ENCODE measurements at places on chromosomes 7 and 10.
A peak's percentile ranks its signal among the peaks of the same experiment; 100 is the strongest.

DNA sequence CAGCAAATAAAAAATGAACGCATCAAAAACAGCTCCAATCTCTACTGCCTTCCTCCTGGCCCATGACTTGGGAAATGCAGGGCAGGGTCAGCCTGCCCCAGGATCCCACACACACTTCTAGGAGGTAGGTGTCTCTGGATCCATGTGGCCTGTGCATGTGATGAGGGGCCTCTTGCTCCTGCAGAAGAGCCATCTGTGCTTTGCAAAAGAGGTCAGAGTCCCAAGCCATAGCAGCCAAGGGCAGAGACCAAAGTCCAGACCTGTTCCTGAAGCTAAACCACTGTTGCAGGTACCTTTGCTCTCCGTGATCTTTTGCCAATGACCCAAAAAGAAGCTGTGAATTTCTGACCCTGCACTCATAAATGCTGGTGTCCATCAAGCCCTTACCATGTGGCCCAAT, 57.1 kb downstream of the KCNMA1 start:
- DNase-seq: no peak

GRCh38 chr7:36521133-36521532, 131.5 kb downstream of the ANLN start:
- no peak for DNase-seq

DNA sequence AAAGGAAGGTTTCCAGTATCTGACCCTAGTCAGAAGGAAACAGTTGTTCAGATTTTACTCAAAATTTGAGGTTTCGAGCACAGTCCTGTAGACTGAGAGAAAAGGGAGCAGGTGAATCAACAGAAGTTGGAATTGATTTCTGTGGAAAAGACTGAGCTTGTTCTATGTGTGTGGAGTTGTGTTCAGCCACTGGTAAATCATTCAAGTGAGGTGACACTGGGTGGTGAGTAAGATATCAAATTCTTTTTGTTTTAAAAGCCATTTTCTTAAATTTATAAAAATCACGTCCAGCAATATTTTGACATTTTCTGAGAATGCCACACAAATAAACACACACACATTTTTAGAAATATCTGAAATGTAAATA, 165.1 kb downstream of the HGF start:
- no peak for DNase-seq

- no peak for DNase-seq
Observed at GRCh38 chr7:5850944-5851343, 29.7 kb upstream of the OCM start.

- DNase-seq: peak; percentile 73
Observed at GRCh38 chr7:129401967-129402860, 32.0 kb upstream of the STRIP2 start.

DNA sequence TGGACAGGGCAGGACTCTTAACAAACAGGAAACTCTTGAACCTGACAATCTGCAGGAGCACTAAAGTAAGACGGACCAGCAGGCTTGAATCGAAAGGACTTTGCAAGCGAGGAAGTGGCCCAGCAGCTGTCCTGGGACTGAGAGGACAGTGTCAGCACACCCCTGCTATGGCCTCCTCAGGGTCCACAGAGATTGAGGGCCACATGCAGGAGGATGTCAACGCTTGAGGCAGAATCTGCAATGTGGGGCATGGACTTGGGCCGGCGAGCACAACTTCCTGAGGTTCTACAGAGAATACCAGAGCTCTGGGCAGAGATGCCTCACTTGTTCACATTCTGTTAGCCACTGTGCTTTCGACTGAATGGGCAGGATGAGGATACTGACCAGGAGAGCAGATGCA, 84.4 kb upstream of the EFCAB10 start:
- DNase-seq: no peak

GRCh38 chr10:45091968-45092367, 91.2 kb downstream of the ZNF22 start:
- DNase-seq: no peak

DNA sequence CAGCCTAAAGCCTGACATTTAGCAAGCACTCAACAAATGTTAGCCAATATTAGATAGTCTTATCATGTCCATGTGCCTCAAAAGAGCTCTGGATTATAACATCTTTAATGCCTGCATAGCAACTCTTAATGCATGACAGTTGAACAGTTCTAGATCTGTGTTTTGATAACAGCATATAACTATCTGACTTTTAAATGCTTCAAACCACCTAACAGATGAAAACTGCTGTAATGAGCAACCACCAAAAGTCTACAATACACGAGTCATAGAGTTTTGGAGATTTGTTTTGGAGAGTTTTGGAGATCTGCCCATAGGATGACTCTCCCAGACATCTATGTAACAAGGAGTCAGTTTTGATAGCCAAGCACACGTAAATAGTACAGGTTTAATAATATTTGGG, 227.3 kb downstream of the TWIST1 start:
- DNase-seq: no peak

- no peak for DNase-seq
Observed at GRCh38 chr7:77498659-77499379, 38.3 kb upstream of the PTPN12 start.

GRCh38 chr7:20095436-20095835, 121.7 kb downstream of the MACC1 start:
- DNase-seq: no peak

DNA sequence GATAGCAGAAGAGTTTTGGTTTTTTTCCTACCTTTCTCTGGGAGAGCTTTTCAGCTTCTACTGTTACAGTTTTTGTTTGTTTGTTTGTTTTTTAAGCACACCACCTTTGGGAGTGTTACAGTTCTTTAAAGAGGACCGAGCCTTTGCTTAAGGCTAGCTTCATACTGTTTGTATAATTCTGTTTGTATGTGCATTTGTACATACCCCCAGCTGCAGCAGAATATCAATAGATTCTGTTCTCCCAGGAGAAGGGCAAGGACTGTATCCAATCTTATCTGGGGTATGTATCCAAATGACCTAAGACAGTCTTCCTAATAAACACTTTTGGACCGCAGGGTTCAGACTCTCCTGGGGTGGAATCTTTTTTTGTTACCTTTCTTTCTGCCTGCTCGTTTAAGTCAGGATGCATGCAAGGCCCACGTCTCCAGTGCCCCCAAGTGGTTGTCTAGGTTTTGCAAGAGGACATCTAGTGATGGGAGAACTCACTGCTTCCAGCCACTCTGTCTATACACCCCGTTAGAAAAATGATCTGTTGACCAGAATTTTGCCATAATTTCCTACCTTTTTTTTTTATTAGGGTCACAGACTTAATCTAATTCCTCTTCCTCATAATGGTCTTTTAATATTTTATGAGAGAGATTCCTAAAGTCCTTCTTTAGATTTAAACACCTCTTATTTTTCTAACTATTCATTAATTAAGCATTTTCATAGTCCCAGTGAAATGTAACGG, 23.9 kb downstream of the NRF1 start:
- DNase-seq: peak; percentile 91

DNA sequence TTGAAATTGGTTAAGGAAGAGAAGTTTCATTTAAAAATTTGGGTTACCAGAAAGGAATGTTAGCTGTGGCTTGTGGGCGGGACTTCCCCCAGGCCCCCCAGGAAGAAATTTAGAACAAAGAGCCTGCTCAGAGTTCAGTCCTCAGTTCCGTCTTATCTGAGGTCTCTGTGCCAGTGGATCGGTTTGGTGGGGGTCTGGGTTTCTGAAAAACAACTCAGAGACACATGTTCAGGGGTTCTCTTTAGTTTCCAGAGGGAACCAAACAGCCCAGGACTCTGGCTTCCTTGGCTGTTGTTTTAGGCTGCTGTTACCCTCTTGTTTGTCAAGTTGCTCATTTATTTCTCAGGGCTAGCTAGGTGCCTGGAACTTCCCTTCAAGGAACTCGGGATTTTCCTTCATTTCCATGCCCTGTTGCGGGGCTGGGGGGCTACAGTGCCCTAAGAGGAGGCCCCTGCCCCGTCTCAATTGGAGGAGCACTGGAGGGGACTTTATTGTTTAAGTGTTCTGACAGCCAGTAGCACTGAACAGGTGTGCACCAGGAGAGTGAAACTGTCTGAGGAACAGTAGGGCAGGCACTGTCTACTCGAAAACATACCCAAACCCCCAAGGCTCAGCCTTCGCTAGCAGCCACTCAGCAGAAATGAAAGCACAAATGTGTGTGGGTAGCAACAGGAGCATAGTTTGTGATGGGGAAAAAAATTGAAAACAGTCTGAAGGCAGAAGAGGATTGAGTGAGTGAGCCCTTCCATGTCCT, 59.9 kb downstream of the ALOX5 start:
- DNase-seq: no peak

DNA sequence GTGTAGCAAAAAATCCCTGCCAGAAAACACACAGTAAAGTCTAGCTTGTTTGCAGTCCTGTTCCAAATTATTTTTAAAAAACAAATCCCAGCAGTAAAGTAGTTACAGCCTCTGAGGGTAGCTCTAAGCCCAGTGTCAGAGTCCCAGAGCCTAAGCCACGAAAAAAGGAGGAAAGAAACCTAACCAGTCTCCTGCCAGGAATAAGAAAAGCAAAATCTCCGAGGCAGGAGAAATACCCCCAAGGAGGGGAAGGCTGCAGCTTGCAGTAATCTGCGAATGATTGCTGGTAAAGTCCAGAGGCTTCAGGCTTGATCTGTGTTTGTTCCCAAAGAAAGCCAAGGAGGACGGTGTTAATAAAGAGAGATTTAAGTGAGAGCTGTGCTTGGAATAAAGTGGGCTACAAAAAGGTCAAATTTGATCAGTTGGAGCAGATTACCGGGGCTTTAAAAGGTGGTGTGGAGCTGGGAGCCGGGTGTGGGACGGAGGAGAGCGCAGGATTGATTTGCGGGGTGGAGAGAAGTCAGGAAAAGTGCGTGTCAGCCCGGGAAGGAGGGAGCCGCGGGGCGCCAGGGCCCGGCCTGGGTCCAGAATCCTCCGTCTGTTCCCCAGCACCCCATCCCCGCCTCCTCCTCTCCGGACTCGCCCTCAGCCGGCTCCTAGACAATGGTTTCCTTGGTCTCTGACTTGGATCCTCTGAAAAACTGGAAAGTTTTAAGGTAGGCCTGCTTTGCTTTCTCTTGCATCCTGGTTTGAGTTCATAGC, 219.4 kb upstream of the CELF2 start:
- DNase-seq: no peak

- peak; percentile 40 for DNase-seq
Observed at GRCh38 chr7:106588422-106589197, 72.3 kb downstream of the CCDC71L start.

- DNase-seq: peak; percentile 73
Observed at GRCh38 chr7:89027781-89028180, 232.2 kb upstream of the TEX47 start.

DNA sequence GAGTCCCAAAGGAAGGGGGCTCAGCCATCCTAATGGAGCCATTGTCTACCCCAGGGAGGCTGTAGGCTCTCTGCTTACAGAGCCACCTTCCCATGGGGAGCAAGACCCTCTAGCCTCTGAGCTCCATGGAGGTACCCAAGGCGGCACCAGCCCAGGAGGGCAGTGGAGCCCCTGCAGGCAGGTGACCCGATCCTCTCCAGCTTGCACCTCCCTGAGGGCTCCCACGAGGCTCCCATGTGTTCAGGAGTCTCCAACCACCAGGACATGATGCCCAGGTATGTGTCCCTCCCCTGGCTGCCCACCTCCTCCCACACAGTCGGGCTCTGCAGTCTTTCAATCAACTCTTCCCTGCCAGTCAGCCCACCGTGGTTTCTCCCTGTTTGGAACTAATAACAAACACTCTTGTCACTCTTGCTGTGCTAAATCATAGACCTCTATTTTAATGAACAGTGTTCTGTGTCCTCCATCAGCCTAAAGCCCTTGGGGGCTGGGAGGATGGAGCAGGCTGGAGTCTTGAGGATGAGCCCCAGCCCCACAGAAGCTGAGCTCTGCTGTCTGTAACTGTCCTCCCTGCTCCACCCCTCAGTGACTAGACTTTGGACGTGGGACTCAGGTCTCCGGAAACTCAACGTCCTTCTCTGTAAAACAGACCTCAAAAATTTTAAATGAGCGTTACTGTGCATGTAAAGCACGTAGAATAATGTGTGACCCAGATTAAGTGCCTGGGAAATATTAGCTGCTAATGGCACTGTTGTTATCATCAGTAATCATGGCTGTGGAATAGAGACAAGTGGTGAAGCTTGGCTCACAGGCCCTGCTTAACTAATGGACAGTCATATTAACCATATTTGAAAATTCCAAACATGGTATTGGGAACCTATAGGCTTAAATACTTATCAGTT, 298.9 kb downstream of the WDR37 start:
- DNase-seq: peak; percentile 68

DNA sequence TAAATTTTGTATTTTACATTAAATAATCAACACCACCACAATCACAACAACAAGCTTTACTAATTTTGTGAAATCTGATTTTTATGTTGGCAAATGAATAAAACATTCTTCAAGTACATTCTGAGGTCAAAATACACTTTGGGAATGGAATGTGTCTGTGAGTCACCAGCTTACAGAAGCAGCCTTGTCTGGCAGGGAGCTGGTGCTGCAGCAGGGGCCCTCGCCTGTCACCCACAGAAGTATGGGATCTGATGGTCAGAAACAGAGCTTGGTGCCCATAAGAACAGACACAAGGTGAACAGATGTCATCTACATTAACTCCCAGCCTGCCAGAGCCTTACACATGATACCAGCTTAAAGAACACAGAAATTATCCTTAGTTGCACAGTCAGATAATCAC, 496.9 kb downstream of the CCSER2 start:
- DNase-seq: peak; percentile 82

GRCh38 chr7:83155407-83155806, 7.3 kb downstream of the PCLO start:
- DNase-seq: no peak

- DNase-seq: no peak
Observed at GRCh38 chr10:64358907-64359306, 837.7 kb downstream of the REEP3 start.

DNA sequence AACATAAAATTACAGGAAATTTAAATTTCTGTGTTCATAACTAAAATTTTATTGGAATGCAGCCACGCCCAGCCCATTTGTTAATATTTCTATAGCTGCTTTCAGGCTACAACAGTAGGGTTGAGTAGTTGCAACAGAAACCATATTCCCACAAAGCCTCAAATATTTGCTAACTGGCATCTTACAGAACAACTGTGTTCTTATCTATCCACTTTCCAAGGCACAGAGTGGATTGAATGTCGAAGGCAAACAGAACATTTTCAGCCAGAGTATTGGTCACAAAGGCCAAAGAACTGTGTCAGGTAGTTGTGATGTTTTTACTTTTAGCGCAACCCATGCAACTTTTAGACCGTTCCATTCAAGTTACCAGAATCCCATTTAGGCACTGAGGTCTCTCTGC, 51.1 kb upstream of the OPN4 start:
- peak; percentile 25 for DNase-seq

DNA sequence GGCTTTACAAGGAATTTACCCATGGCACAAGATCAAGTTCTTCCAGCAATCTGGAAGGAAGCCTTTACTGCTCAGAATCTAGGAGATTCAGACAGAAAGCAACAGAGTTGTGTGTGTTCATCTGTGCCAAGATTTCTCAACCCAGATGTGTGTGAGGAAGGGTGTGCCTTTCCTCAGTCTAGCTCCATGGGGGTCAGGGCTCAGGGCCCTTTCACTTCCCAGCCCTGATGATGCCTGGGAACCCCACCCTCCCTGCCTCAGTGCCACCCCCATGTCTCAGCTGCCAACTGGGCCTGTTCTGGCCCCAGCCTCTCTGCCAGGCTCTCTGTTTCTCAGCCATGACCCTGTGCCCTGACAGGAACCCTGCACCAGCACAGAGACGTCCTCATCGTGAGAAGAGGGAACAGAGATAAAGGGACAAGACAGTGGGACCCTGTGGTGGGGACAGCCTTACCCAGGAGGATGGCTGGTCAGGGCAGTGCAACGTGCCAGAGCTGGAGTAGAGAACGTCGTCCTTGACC, 102.0 kb downstream of the VIPR2 start:
- no peak for DNase-seq

- no peak for DNase-seq
Observed at GRCh38 chr10:3969876-3970666, 185.1 kb upstream of the KLF6 start.
